ENCODE measurements at places on chromosomes 11 and 22.

- H3K27ac ChIP-seq = no peak overlapping the region
- H3K4me3 ChIP-seq = no peak overlapping the region
- H3K4me1 ChIP-seq = no peaks in the 10 kb centered on the region
- no peaks in the 10 kb centered on the region for H3K27me3 ChIP-seq
- no peak for DNase-seq
Observed at GRCh38 chr11:88697139-88697538, 359.6 kb upstream of the CTSC start.

GRCh38 chr11:43732225-43732624 is 51.7 kb downstream of the HSD17B12 start:
- H3K36me3 ChIP-seq = no peaks in the 10 kb centered on the region
- H3K4me3 ChIP-seq = no peak overlapping the region
- H3K27ac ChIP-seq = no peak overlapping the region
- H3K4me1 ChIP-seq = peaks cover 6% of the 10 kb centered on the region
- H3K27me3 ChIP-seq = no peaks in the 10 kb centered on the region
- no peak for DNase-seq

- H3K36me3 ChIP-seq = no peaks in the 10 kb centered on the region
- H3K4me1 ChIP-seq = no peaks in the 10 kb centered on the region
- H3K4me3 ChIP-seq = no peak overlapping the region
Observed at GRCh38 chr11:125284245-125284850, 119.8 kb downstream of the PKNOX2 start.

GRCh38 chr11:79786961-79787360 is 346.1 kb upstream of the TENM4 start:
- no peak for DNase-seq
- H3K4me1 ChIP-seq = no peaks in the 10 kb centered on the region
- H3K4me3 ChIP-seq = no peak overlapping the region
- H3K36me3 ChIP-seq = no peaks in the 10 kb centered on the region

GRCh38 chr11:101931692-101932091 is 15.4 kb upstream of the ANGPTL5 start:
- no peak for DNase-seq
- no peak overlapping the region for H3K27ac ChIP-seq
- no peak overlapping the region for H3K4me3 ChIP-seq
- H3K36me3 ChIP-seq = no peaks in the 10 kb centered on the region

DNA sequence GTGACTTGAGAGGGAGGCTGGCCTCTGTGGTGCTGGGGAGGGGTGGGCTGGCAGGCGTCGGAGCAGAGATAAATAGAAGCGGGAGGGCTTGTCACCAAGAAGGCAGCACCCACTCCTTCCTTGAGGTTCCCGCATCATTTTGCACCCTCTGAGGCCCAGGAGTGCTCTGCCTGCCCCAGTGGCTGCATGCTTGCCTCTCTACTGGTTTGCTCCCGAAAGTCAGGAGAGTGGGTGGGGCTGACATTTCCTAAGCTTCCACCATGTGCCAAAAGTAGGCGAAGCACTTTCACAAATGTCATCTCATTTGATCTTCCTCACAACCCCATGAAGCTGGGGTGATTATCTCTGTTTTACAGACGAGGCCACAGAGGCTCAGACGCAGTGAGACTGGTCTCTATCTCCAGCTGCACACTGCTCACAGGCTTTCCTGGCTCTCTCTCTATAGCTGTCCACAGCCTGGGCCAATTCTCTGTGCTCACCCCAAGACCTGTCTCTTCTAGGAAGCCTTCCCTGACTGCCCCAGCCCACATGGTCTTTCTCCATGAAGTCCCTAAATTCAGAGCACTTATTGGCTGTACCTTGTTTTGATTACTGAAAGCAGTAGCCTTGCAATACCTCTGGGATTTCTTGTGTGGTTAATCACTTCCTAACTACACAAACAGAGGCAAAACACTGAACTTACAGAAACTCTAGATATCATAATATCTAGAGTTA is 2.6 kb upstream of the UCP3 start:
- H3K27ac ChIP-seq = no peak overlapping the region
- no peaks in the 10 kb centered on the region for H3K36me3 ChIP-seq

DNA sequence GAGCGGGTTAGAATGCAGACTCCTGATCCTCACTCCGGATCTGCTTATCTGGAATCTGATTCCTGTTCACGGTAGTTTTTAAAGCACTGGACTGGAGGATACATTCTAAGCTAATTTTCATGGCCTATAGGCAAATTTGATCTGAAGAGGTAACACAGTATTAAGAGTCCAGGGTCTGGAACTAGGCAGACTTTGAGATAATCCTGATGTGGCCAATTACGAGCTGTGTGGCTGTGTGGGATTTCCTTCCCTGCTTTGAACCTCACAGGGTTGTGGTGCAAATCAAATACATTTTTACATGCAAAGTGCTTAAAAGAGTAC is 285.2 kb downstream of the MIAT start:
- no peaks in the 10 kb centered on the region for H3K4me1 ChIP-seq
- no peak overlapping the region for H3K4me3 ChIP-seq
- no peak for DNase-seq
- H3K36me3 ChIP-seq = no peaks in the 10 kb centered on the region
- no peak overlapping the region for H3K27ac ChIP-seq

DNA sequence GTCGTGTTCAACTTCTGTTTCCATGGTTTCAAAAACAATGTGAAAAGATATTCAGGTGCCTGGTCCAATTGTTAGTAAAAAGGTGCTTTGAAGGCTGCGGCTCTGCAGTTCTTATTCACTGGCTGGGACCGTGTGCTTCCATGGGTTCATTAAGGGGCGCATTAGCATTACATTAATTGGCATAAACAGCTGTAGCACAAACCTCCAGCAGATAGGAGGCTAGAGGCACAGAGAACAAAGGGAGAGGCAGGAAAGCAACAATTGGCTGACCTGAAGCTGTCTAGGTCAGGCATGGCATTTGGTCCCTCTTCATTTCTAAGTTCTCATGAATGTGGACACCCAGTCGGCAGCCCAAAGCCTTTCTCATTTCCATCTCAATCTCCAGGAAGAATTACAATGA is 16.6 kb downstream of the PAK1 start:
- no peak overlapping the region for H3K4me3 ChIP-seq
- no peak for DNase-seq
- no peak overlapping the region for H3K27ac ChIP-seq
- H3K36me3 ChIP-seq = no peaks in the 10 kb centered on the region

DNA sequence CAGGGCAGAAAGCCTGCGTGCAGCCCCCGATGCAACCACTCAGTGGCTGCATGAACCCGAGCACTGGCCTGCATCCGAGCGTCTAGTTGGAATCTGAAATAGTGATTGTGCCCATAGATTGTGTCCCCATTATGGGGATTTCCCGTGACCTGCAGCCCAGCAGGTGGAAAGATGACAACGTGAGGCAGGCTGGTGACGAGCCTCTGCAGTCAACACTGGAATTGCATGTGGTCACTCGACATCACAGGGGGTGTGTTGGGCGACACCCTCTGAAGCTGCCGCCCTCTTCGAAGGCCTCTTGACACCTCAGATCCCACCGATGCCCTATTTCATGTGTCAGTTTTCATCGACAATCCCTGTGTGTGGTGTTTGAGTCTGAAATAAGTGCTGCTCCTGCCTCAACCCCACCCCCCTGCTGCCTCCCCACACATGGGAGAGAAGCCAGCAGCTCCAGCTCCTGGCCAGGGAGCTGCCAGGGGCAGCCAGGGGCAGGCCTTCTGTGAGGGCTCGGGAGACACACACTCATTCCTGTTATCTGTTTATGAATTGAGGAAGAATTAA is 172.0 kb upstream of the B3GAT1 start:
- no peak overlapping the region for H3K4me3 ChIP-seq
- no peaks in the 10 kb centered on the region for H3K27me3 ChIP-seq
- H3K4me1 ChIP-seq = no peaks in the 10 kb centered on the region

DNA sequence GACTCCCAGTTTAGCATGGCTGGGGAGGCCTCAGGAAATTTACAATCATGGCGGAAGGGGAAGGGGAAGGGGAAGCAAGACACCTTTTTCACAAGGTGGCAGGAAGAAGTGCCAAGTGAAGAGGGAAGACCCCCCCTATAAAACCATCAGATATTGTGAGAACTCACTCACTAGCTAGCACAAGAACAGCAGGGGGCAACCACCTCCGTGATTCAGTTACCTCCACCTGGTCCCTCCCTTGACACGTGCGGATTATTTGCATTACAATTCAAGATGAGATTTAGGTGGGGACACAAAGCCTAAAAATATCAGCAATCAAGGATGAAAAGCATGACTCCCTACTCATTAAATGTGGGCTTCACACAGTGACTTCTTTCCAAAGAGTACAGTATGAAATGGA is 155.0 kb upstream of the CCDC90B start:
- no peaks in the 10 kb centered on the region for H3K4me1 ChIP-seq
- no peak overlapping the region for H3K27ac ChIP-seq
- no peaks in the 10 kb centered on the region for H3K27me3 ChIP-seq
- DNase-seq = no peak
- no peak overlapping the region for H3K4me3 ChIP-seq

DNA sequence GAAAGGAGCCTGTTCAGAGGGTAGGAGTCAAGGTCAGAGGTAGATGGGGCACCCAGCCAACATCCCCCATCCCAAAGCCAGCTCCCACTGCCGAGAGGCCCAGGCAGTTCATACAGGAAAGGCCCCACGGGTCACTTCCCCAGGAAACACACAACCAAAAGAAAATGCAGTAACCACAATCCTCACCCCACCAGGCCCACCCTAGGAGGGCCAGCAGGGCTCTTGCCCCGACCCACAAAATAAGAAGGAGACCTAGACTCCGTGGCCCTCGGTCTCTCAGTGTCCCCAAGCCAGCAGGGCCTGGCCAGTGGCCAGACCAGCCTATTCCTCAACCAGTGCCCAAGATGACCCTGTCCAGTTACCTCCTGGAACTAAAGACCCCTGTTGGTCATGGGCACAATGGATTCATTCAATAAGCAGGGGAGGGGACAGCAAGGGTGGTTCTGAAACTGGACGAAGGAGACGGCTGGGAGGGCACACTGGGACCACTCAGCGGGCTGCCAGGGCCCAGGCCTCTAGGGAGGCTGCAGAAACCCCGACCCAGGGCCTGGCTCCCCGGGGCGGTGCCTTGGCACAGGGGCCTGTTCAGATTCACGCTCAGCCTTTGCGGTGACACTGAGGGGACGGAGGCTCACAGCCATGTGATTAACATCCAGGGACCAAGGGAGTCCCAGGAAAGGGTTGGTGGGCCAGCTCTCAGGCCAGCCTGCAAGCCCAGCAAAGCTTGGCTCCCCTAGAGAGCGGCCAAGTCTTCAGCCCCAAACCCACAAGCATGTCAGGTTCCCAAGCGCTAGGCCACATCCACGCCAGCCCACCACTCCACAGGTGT is 5.5 kb downstream of the RAB3IL1 start:
- no peak overlapping the region for H3K4me3 ChIP-seq
- peaks cover 10% of the 10 kb centered on the region for H3K4me1 ChIP-seq
- DNase-seq = peak; percentile 17
- no peaks in the 10 kb centered on the region for H3K36me3 ChIP-seq
- H3K27me3 ChIP-seq = no peaks in the 10 kb centered on the region

- no peak overlapping the region for H3K27ac ChIP-seq
- H3K36me3 ChIP-seq = no peaks in the 10 kb centered on the region
- no peaks in the 10 kb centered on the region for H3K4me1 ChIP-seq
- no peak overlapping the region for H3K4me3 ChIP-seq
Observed at GRCh38 chr11:23206741-23207336, 346.6 kb upstream of the CCDC179 start.

DNA sequence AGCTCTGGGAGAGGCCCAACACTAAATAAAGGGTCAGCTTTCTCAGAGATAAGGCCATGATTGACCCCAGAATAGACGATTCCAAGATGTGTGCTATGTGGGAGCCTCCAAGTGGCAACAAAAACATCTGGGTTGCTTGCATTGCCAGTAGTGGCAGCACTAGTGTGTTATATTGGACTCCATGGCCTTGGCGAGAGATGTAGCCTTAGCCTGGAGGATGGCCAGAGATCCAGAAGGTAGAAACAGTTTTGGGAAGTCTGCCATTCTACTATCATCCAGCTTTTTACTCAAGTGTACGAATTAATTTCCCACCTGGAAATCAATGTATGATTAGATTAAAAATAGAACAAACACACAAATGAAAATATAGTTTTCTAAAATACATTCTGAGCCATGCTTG is 3.0 kb downstream of the OR8D4 start:
- no peaks in the 10 kb centered on the region for H3K4me1 ChIP-seq
- no peak for DNase-seq
- H3K27me3 ChIP-seq = no peaks in the 10 kb centered on the region
- H3K36me3 ChIP-seq = no peaks in the 10 kb centered on the region

GRCh38 chr11:34629711-34630110 is 8.8 kb downstream of the EHF start:
- H3K4me3 ChIP-seq = no peak overlapping the region
- no peaks in the 10 kb centered on the region for H3K36me3 ChIP-seq
- no peaks in the 10 kb centered on the region for H3K27me3 ChIP-seq
- no peak overlapping the region for H3K27ac ChIP-seq

GRCh38 chr11:124748100-124748418 is 4.0 kb downstream of the VSIG2 start:
- H3K4me1 ChIP-seq = no peaks in the 10 kb centered on the region
- DNase-seq = no peak
- H3K4me3 ChIP-seq = no peak overlapping the region
- peaks cover 6% of the 10 kb centered on the region for H3K27me3 ChIP-seq
- H3K36me3 ChIP-seq = no peaks in the 10 kb centered on the region

- H3K27ac ChIP-seq = no peak overlapping the region
- no peak overlapping the region for H3K4me3 ChIP-seq
- DNase-seq = no peak
- no peaks in the 10 kb centered on the region for H3K27me3 ChIP-seq
- no peaks in the 10 kb centered on the region for H3K4me1 ChIP-seq
Observed at GRCh38 chr11:34632105-34632791, 11.4 kb downstream of the EHF start.

DNA sequence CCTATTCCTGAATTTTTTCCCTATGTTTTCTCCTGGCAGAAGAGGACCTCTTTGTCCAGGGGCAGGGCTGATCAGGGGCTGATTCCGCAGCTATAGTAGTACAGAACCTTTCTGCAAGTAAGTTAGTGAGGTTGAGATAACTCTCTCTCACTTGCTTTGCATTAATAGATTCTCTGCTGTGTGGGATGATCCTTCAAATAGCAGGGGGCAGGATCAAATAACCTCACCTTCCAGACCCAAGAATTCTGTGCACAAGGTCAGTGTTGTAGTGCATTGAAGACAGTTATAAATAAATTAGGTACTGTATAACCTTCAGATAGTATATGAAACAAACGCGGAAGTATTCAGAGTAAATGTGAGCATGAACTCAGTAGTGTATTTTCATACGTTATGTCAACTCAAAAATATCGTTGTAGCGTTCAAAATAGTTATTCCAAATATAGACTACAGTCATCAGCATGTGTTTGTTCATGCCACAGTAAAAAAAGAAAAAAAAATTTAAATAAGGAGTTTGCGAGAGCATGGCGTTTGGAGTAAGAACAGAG is 278 bp downstream of the MMP26 start:
- H3K36me3 ChIP-seq = no peaks in the 10 kb centered on the region
- no peak for DNase-seq
- H3K4me3 ChIP-seq = no peak overlapping the region
- no peaks in the 10 kb centered on the region for H3K27me3 ChIP-seq
- H3K27ac ChIP-seq = no peak overlapping the region
- no peaks in the 10 kb centered on the region for H3K4me1 ChIP-seq

- H3K4me1 ChIP-seq = no peaks in the 10 kb centered on the region
- H3K27ac ChIP-seq = no peak overlapping the region
- peaks cover 10% of the 10 kb centered on the region for H3K27me3 ChIP-seq
- H3K36me3 ChIP-seq = no peaks in the 10 kb centered on the region
- H3K4me3 ChIP-seq = no peak overlapping the region
Observed at GRCh38 chr22:39989633-39990032, 5.1 kb upstream of the FAM83F start.

Data from uterus (tissue), 4 donors.